ENCODE measurements at places on chromosomes 2 and 18.

DNA sequence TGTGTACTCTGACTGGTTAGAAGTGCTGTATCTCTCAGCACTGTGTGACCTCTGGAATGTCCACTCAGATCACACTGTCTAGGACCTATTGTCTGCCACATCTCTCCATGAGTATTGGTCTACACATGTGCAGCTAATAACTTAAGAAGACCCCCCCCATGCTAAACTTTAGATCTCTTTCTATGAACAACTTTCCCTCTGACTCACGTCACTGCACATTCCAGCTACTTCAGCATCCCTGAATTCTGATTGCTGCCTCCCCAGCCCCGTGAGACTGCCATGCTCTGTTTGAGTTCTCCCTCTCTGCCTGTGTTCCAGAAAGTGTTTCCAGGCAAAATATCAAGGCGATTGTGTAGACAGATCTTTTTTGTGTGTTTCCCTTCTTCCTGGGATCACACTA, 41.8 kb downstream of the RAPGEF4 start:
- DNase-seq: no peak

GRCh38 chr2:233602076-233602475, 15.4 kb upstream of the UGT1A8 start:
- no peak for DNase-seq

DNA sequence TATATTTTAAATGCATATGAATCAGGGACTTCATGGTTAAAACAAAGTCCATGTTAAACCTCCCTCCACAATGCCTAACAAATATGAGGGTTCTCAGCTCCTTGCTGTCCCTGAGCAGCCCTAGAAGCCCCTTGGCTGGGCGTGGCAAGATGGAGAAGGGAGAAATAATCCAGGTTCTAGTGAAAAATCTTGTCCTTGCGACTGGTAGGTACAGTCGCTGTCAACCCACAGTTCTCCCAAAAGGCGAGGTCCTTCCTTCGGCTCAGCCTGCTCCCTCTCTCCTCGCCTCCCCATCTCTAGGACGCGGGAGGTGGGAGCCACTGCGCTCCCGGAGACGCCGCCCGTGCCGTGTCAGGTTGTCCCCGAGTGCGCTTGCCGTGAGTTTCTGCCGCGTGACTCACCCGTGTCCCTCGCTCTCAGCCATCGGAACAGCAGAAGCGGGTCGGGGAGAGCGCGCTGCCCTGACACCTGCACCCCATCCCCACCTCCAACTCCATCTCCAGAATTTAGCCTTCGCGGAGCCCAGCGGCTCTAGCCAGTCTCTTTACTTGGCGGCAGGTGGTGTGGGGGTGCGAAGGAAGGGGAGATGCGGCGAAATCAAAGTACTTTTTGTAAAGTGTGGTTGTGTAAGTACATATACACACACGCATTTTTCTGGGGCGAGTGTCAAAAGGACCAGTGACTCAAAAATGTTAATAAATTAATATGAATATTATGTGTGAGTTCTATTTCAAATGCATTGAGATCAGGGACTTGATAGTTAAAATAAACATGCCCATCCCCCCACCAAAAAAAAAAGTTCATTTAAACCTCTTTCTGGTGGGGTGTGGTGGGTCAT, 65.1 kb upstream of the TMEM17 start:
- DNase-seq: no peak

GRCh38 chr2:234583331-234583730, 86.5 kb upstream of the ARL4C start:
- no peak for DNase-seq

GRCh38 chr2:8677646-8678592, 3.9 kb upstream of the ID2 start:
- DNase-seq: no peak

DNA sequence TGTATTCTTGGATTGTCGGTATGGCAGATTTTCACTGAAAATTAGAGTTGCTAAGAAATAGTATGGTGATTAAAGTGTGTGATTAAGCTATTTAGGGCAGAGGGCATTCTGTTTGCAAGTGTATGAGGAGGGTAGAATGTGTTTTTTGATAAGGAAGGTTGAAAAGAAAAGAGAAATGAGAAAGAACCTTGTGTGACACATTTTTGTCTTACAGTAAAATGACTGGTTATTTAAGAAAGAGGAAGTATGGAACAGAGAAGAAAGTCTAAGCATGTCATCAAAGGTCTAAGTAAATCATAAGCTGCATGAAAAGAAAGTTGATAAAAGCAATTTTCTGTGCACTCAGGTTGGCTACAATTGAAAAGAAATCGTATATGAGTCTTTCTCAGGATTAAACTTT, 5.2 kb upstream of the RSAD2 start:
- no peak for DNase-seq

DNA sequence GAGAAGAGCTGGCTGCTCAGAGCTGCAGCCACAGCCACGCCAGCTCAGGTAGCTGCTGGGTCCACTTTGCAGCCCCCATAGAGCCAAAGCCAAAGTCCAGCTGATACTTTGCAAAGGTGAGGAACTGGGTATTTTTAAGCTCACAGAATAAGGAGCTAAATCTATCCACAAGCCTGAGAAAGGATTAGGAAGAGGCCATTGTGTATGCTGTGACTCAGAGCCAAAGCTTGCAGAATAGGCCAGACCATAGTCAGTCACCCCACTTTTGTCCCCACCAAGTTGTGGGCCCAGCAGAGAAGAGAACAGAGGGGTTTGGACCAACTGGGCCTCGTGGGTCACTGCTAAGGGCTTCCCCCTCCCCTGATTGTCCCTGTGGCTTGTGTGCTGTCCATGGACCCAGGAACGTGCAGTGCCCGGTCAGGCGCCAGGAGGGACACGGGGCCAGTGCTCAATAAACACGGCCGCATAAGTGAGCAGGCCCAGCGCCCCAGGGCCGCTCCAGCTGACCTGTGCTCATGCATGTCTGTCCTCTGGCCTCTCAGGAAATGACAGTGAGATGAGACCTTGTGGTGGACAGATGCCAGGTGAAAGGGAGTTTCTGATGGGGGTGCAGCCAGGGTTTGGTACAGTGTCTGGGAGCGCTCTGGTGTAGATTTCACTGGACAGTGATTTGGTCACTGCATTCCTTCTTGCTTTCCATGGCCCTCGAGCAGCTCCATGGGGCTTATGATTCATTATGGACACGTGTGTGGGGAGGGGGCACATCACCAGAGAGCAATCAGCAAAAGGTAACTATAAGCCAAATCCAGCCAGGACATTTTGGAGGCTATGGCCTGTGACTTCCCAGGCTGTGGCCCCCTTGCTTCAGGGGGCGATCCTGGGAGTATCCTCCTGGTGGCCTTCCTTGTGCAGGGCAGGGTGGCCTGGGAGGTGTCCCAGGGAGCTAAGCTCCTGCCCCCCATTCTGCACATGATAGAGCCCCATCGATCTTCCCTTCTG, 31.3 kb downstream of the MAL start:
- no peak for DNase-seq

DNA sequence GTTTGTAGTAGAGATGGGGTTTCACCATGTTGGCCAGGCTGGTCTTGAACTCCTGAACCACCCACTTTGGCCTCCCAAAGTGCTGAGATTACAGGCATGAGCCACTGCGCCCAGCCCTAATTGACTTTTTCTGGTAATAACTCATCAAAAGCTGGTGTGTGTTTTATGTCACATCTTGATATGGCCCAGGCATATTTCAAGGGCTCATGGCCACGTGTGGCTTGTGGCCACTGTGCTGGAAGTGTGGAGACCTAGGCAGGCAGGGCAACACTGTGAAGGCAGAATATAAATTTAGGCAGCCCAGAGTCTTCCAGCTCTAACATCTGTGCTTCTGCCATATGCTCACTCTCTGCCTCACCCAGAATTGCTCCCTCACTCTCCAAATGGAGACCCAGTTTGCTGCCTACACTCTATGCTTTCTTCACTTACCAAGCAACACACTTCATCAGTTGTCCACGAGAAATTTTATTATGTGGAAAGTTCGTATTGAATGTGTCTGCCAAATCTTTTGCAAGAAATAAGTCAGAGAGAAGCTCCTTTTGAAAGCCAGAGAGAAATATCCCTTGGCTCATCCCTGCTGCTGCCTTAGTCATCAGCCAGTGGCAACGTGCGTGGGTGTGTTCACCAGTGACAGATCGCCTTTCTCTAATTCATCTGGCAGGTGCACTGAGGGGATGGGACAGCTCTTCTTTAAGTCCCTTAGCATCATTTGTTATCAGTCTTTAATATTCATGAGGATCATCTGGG, 129.4 kb upstream of the CXCR4 start:
- DNase-seq: no peak

DNA sequence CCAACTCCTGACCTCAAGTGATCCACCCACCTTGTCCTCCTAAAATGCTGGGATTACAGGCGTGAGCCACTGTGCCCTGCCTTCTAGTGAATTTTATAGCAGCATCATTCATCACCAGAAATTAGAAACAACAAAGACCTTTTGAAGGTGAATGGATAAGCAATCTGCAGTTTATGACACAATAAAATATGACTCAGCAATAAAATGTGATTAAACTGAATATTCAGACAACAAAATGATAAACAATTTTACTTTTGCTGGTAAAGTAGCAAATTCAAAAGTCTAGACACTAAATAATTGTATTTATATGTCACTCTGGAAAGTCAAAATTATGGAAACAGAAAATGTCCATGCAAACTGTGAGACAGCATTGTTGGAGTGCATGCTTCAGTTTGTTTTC, 656.6 kb downstream of the CBLN2 start:
- DNase-seq: no peak

GRCh38 chr2:27705851-27706622, 42.3 kb downstream of the SLC4A1AP start:
- no peak for DNase-seq

GRCh38 chr2:204321910-204322751, 223.1 kb upstream of the PARD3B start:
- no peak for DNase-seq

- no peak for DNase-seq
Observed at GRCh38 chr2:112529757-112530156, 12.5 kb upstream of the POLR1B start.

- DNase-seq: no peak
Observed at GRCh38 chr2:232322560-232323327, 55.8 kb upstream of the ALPP start.

GRCh38 chr2:217269701-217270484, 410.0 kb upstream of the TNP1 start:
- DNase-seq: no peak

GRCh38 chr2:207813221-207813916, 43.7 kb upstream of the FZD5 start:
- DNase-seq: no peak

DNA sequence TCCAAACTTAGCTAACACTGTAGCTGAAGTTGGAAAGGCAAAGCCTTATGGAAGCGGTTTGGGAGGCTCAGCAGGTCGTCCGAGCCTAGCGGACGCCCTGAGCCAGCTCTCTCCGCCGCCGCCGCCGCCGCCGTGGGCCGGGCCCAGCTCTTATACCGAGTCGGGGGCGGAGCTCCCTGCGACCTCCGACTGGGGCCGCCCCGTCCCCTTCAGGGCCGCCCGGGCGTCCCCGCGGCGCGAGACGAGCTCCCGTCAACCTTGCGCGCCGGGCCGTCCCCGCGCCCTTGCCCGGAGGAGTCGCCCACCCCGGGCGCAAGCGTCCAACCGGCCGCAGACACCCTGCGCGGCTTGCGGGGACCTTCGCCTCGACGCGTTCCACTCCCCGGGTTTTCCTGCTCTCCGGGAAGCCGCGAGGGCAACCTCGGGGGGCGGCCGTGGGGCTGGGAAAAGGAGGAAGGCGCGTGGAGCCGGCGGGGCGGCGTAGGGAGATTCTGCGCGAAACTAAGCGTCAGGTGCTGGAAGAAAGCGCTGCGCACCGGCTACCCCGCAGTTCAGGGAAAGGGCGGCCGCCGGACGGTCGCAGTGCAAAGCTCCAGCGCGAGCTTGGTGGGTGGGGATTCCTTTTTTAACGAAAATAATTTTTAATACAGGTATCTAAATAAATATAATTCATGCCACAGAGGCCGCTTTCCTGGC, at the start of gene SLC40A1:
Gene SLC40A1 (minus strand): TSS at position 129 of the 696 bp plus-strand sequence. CDS start 326 bp downstream, outside the sequence.
- peak; percentile 52 for DNase-seq

DNA sequence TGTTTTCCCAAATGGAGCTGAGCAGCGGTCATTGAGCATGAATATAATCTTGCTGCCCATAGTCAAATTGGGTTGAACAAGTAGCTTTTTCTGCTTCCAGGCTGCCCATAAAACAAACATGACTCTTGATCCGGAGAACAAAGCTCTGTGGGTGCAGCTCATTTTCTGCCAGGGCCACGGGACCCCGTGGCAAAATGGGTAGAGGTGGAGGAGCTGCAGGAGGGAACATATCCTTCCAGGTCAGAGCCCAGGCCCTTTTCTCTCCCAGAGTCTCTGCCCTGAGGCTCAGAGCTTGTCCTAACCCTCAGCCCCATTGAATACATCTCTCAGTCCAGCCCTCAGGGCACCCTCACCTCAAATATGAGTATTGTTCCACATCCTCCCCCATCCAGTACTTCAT, 151.6 kb upstream of the TWIST2 start:
- no peak for DNase-seq

DNA sequence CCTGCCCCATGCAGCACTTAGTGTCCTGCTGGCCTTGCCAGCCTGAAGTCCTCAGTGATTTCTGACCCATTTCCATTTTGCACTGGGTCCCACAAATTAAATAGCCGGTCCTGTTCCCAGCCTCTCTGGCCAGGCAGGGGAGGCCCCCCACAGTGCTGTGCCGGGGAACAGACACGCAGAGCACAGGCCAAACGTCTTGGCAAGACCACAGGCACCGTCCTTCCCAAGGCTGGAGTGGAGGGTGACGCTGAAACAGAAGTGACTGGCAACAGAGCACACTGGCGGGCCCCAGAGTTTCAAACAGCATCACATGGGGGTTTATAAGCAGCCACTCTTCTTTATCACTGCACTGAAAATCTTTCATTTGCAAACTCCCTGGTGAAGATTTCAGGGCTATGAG, 52.2 kb downstream of the EDAR start:
- no peak for DNase-seq

GRCh38 chr2:136638193-136638592, 127.2 kb upstream of the THSD7B start:
- no peak for DNase-seq

DNA sequence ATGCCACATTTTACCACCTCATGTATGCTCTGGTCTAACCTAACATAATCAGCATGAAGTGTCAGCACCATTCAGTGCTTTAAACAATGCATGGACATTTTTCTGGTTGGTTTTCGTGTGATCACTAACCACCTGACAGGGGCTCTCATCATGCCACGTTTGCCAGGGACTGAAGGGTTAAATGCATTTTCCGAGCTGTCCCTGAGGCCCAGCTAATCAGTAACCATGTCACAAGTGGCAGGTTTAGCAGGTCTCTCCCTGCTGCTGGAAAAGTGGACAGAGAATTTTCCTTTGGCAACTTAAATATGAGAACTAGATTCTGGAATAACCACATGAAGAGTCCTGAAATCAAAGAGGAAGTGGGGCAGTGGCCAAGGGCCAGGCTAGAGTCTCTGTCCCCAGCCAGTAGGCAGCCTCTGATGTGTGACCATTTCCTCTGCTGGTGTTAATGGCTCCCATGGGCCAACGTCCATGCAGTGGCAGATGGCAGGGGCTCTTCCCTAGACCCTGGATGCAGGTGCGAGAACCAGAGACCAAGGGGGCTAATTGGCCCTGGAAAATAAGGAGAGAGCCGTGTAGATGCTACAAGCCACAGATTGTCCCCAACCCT, 69.5 kb downstream of the TPGS2 start:
- no peak for DNase-seq
